ENCODE measurements at places on chromosomes 2 and 18.

DNA sequence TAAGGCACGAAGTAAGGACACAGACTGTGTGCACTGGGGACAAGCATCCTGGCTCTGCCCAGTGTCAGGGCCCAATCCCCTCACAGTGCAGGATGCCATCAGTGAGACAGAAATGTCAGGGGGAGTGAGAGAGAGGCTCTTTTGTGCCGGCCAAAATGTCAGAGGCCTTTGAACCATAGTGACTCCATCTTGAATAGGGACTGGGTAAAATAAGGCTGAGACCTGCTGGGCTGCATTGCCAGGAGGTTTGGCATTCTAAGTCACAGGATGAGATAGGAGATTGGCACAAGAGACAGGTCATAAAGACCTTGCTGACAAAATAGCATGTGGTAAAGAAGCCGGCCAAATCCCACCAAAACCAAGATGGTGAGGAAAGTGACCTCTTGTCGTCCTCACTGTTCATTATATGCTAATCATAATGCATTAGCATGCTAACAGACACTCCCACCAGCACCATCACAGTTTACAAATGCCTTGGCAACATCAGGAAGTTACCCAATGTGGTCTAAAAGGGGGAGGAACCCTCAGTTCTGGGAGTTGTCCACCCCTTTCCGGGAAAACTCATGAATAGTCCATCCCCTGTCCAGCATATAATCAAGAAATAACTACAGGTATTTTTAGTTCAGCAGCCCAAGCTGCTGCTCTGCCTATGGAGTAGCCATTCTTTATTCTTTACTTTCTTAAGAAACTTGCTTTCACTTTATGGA is 337.4 kb downstream of the LPIN1 start:
- no peak for DNase-seq

- no peak for DNase-seq
Observed at GRCh38 chr2:232543491-232543890, 4.0 kb downstream of the CHRNG start.

DNA sequence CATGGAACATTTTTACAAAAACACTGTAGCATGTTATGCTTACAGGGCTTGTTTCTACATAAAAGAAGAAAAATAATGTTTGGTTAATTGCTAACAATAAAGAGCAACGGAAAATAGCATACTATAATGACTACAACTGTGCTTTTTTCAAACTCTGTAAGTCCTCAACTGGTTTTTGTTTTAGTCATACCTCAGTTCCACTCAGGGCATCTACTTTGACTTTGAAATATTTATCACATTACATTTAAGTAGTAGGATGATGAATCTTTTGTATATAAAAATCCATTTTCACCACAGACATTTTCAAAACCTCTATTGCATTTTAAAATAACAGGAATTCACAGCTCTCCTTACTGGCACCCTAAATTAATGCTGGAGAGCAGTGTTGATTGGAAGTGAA is 8.3 kb downstream of the SATB2 start:
- no peak for DNase-seq

DNA sequence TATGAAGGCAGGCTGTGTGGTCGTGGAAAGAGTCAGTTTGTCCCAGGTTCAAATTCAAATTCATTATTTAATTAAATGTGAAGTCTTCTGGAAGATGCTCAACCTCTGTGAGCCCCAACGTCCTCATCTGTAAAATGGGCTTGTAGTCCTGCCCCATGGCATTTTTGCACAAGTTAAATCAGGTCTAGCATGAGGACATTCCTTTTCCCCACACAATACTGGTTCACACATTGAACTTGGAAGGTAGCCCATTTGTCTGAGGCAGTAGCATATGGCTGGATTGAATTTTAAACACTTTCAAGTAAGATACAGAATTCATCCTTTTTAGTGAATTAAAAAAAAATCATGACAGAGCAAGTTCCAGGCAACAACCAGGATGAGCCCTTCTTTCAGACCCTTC is 665.4 kb upstream of the HS6ST1 start:
- DNase-seq, result no peak

- DNase-seq, result no peak
Observed at GRCh38 chr2:112821682-112822081, 14.9 kb downstream of the IL1B start.

DNA sequence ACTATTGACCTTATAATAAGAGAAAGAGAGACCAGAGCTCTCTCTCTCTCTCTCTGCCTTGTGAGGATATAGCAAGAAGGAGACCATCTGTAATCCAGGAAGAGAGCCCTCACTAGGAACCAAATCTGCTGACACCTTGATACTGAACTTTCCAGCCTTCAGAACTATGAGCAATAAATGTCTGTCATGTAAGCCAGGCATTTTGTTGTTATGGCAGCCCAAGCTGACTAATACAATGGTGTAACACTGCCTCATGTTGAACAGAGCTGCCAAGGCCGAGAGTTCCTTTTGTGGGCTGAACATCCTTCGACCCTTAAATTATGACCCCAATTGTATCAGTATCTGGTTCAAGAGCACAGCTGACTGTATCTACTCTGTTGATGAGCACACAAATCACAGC is 108.0 kb downstream of the LRRC30 start:
- no peak for DNase-seq

DNA sequence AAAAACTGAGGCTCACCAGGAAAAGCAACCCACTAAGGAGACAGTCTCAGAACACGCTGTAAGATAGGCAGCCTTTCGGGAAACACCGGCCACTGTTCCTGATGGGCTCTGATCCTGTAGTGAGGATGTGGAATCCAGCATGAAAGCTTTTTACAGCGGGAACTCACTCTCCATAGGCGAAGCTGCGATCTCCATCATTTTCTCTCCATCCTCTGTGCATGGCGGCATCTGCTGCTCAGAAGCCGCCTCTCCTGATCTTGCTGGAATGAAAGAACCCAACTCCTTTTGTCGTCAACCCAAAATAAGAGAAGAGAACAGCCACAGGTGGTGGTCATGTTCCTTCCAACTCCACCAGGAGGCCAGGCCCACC is 49.9 kb downstream of the TMEM18 start:
- DNase-seq, result no peak

DNA sequence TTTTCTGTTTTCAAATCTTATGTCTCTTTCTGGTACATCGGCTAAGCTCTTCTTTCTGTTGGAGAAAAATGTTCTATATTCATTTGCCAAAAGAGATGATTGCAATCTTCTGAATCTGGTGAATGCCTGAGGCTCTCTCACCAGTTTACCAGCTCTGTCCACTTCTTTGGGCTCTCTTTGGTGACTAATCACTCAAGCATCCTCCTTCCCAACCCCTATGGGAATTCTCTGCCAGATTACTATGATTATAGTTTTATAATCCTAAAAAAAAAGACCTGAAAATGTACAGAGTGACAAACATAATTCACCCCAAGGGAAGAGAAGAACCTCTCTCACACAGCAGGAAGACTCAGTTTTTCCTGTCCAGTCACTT is 187.3 kb downstream of the CAMKMT start:
- no peak for DNase-seq

DNA sequence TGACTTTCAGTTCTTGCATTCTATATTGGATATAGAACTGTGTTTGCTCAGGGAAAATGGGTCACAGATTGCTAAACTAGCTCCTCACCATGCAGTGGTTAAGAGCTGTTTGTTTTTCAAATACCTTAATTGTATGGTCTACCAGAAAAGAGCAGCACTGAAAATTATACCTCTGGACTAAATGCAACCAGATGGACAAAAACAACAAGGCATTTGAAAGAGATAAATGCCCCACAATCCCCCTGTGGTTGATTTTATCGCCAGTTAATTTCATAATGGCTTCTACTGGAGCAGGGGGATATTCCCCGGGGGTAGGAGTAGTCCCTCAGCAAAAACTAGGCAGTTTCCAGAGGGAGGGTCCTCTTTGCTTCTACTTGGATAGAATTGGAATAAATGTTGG is 267.9 kb upstream of the TNP1 start:
- DNase-seq, result no peak

DNA sequence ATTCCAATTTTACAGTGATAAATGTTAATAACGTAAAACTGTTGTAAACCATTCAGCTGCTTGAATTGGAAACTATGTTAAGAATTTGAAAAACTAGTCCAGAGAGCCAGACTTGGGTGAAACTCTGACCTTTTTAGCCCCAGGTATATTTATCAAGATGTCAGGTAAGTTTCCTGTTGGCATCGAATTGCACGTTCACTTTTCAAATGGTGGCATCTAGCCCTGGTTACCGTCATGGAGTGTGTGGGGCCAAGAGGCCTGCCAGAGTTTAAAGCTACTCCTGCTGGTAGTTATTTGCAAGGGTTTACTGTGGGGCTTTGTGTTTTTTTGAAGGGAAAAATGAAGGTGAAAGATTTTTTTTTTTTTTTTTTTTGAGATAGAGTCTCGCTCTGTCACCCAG is 109.9 kb downstream of the WDSUB1 start:
- no peak for DNase-seq

DNA sequence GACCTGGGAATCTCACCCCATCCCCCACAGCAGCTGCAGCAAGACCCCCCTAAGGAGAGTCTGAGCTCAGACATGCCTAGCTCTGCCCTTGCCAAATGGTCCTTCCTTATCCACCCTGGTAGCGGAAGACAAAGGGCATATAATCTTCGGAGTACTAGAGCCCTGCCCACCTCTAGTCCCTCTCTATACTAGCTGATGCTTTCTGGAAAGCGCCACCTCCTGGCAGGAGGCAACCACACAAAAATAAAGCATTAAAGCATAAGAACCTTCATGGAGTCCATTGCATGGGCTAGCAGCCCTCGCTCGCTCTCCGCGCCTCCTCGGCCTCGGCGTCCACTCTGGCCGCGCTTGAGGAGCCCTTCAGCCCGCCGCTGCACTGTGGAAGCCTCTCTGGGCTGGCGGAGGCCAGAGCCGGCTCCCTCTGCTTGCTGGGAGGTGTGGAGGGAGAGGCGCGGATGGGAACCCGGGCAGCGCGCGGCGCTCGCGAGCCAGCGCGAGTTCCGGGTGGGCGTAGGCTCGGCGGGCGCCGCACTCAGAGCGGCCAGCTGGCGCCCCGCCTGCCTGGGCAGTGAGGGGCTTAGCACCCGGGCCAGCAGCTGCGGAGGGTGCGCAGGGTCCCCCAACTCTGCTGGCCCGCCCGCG is 941.2 kb downstream of the SUCLG1 start:
- DNase-seq, result no peak

DNA sequence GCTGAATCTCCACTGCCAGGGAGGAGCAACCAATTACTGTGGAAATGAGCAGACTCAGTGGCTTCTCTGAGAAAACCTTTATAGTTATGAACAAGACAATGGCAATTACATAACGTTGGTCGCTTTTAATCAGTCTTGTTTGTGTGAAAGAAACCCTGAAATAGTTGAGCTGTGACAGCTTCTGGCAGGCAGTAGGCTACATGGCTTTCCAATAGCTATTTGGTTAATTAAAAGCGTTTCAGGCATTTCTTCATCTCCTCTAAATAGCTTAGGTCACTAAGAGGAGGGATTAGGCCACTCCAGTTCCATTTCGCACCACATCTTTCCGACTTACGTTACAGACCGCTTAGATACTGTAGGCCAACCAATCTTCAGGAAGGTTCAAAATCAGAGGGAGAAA is 794.4 kb upstream of the ID2 start:
- DNase-seq, result no peak

- DNase-seq, result no peak
Observed at GRCh38 chr2:110153416-110153815, 37.8 kb upstream of the MALL start.

GRCh38 chr2:54634021-54634420 is 89.4 kb upstream of the EML6 start:
- DNase-seq, result no peak

DNA sequence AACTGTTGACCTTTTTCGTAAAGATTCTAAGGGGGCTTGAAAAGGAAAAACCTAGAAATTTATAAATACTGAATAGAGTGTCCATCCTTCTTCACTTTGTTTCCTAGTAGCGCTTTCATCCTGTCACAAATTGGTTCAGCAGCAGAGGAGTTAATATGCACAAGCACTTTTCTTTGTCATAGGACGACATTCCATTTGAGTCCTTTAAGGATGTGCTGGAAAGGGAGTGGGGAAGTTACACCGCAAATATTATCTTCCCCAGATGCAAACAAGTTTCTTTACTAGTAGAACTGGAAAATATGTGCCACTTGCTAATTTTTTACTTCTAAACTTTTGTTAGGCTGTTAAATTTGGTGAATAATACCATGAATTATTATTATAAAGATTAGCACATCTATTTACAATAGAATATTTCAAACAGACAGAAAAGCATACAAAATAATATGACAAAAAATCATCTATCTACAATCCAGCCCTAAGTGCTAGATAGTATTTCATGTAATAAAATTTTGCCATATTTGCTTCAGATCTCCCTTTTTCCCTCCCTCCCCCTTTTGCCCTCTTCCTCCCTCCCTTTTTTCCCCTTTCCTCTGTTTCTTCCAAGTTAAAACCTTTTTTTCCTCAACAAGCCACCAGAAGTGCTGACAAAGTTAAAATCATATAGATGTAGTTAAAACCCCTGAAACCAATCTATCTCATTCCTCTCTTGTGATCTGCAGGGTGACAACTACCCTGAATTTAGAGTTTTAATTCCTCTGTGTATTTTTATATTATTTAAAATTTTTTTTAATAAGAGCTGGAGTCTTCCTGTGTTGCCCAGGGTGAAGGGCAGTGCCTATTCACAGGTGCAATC is 50.5 kb upstream of the MAP4K3 start:
- no peak for DNase-seq

- DNase-seq, result no peak
Observed at GRCh38 chr18:71326826-71327225, 1038.0 kb downstream of the SOCS6 start.

GRCh38 chr2:226877491-226877890 is 41.6 kb downstream of the RHBDD1 start:
- no peak for DNase-seq

- no peak for DNase-seq
Observed at GRCh38 chr2:111100087-111100764, 20.5 kb upstream of the BCL2L11 start.

DNA sequence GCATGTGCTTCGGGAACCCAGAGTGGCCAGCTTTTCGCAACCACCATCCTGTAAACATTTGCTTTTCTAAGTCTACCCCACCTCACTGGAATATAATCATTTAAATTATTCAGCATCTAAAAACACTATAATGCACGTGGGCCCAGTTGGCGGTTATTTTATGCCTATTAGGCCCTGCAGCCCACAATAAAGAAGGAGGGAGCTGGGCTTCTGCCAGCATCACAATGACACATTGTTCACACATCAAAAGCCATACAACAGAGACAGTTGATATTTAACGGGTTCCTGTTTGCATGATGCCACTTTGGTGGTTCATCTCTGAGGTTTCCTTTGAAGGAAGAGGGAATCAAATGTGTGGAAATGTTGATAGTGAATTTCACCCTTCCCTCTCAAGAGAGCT is 916.0 kb upstream of the CELF4 start:
- DNase-seq, result no peak

- DNase-seq, result no peak
Observed at GRCh38 chr2:230939066-230939591, 14.1 kb upstream of the GPR55 start.

Measured in activated naive CD4-positive, alpha-beta T cell (primary cell).